ENCODE measurements at places on chromosomes 4 and X.

DNA sequence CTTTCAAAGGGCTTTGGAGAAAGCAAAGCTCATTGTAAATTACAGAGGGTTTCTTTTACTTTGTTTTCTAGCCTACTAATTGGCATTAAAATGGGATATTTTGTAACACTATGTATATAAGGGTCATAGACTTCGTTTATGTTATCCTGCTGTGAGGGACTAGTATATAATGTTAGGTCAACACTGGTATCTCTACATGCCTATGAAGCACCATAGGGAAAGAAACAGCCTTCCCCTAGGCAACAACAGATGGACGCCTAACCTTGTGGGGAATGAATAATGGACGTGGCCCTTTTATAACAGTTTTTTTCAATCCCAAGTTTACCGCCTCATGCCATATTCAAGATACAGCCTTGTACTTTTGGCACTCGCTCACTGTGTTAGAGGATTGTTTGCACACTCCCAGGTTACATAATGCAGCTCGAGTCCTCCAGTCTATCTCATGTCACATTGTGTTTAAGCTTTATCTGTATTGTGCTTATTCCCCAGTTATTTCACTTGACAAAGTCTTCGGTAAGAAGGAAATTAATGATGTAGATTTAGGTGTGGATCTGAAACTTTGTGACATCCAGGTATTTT lies 711.0 kb downstream of the RPA4 start:
- DNase-seq = no peak

DNA sequence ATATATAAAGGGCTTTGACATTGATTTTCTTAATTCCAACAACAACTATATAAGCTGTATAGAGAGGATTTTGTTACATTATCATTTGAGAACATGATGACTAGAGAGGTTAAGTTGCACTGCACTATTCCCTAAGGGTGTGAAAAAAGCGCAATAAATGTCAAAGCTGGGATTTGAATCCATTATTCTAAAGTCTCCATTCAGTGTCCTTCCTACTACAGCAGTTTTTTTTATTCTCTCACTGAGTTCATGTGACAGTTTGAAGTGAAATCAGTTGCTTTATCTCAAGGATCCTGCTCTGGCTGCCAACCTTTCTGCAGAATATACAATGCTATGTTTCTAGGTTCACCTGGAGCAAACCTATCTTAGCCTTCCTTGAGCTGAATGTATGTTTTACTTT lies 177.5 kb downstream of the ANKRD50 start:
- DNase-seq = no peak

DNA sequence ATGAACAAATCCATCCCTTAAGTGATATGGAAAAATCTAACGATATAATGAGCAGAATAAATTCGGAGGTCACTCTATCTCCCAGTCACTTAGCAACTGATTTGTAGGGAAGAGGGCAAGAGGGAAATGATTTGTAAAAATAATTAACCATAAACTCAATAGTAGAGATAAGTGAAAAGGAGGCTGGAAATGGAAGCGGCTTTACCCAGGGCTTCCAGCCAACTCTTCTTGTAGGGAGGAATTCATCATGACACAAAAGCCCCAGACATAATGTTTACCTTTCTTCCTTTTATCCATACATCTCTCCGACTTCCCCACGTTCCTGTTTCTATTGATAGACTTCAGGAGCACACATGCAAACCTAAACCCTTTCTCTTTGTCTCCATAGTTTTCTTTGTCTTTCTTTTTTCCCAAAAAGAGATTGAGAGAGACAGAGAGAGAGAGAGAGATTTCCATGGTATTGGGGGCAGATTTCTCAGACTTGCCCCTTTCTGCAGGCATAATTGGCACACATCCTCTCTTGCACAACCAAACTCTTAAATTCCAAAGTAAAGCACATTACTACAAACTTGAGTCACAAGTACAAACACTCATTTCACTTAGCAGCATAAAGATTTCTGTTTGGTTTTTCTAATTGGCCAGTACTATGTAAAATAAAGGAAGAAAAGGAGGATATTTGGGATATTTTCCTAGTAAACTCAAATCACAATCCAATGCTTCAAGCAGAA lies 140.9 kb downstream of the MAPK10 start:
- DNase-seq = no peak

DNA sequence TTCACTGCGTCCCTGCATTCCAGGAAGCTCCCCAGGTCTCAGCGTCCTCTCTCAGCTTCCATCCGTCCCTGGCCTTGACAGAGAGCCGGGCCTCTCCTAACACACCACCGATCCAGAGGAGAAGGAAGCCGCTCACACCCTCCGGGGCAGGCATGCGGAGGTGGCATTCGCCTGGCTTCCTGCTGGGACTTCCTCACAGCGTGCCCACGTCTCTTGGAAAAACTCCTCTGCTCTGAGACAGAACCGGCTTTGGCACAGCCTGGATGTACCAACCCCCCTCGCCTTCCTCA lies 3.2 kb downstream of the CTAG2 start:
- no peak for DNase-seq

DNA sequence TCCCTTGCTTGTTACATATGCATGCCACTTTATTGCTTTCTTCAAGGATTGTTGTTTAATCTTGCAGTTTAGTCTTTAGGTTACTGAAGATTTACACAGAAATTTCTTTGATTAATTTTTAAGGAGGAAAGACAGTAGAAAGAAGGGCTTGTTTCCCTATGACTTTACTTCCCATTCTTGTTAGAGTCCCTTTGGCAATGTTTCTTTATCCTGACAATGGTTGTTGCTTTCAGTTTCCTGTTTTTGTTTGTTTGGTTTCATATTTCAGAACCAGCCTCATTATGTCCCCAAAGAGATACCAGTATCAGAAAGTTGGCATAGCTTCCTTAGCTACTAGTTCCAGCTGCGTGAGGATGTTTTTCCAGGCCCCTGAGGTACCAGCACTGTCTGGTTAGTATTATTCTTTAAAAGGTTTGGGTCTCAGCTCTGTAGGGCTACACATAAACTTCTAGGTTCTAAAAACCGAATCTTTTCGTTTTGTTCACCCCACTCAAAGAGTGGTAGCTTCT lies 61.3 kb upstream of the UNC5C start:
- no peak for DNase-seq
